Bronchial smooth muscle cell (primary cell): ENCODE measurements at places on chromosomes 6 and 20. TPM values are rescaled to one million over a fixed set of nuclear protein-coding genes. Genes with fewer than 3 reads are reported as not detected.

The ARMH2 gene
- not detected in 2 replicates for total RNA-seq

The KCNQ2 gene
- not detected in 2 replicates for total RNA-seq

The PAX1 gene
- total RNA-seq: not detected in 2 replicates

The DDAH2 gene
- total RNA-seq: 152 and 207 TPM in 2 replicates

The BTNL2 gene
- not detected in 2 replicates for total RNA-seq

The COL20A1 gene
- total RNA-seq: under 0.01 TPM in 1 of 2 replicates, not detected in the other

The LRRC1 gene
- 1.9 and 4.3 TPM in 2 replicates for total RNA-seq

The MLN gene
- not detected in 2 replicates for total RNA-seq

The MANEA gene
- 3.8 and 7.4 TPM in 2 replicates for total RNA-seq

The MOXD1 gene
- 21.6 and 71.6 TPM in 2 replicates for total RNA-seq

The COL9A1 gene
- not detected in 2 replicates for total RNA-seq

The KIAA1755 gene
- 3.3 and 4.1 TPM in 2 replicates for total RNA-seq

The HLA-G gene
- total RNA-seq: 0.16 and 0.17 TPM in 2 replicates

The MAP7 gene
- total RNA-seq: 0.95 and 2.7 TPM in 2 replicates

The ZNF391 gene
- 0.79 and 1.0 TPM in 2 replicates for total RNA-seq

The OXT gene
- total RNA-seq: not detected in 2 replicates

The BACH2 gene
- total RNA-seq: 0.32 and 0.52 TPM in 2 replicates

The ZBTB24 gene
- 3.7 and 4.6 TPM in 2 replicates for total RNA-seq

The GSTA2 gene
- not detected in 2 replicates for total RNA-seq

The BPIFB2 gene
- not detected in 2 replicates for total RNA-seq

The C2 gene
- total RNA-seq: 0.86 and 2.0 TPM in 2 replicates
